ENCODE measurements at places on chromosomes 4 and X. TPM values are rescaled to one million over a fixed set of nuclear protein-coding genes. Genes with fewer than 3 reads are reported as not detected.

GRCh38 chr4:148211533-148211932 is 230.7 kb downstream of the NR3C2 start:
- no peak for DNase-seq

Gene PNMA5
- not detected for total RNA-seq

Gene ENPEP
- 9.8 TPM for total RNA-seq

Gene AMER1
- total RNA-seq = 3.7 TPM

DNA sequence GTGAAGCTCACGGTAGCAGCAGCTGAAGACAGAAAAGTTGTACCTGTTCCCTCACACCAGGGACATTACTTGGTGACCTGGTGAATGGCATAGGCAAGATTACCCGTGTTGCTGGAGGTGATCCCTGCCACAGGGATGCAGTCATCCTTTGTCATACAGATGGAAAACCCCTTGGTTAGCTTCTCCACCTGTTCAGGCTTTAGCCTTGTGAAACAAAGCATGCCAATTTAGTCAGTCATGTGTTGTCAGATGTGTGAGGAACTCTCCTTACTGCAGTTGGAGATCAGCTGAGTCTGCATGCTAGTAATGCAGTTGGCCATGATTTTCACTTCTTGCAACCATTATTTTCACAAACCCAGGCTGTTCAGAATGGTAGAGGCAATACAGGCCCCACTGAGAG is 41.0 kb downstream of the AMELX start:
- DNase-seq = no peak

DNA sequence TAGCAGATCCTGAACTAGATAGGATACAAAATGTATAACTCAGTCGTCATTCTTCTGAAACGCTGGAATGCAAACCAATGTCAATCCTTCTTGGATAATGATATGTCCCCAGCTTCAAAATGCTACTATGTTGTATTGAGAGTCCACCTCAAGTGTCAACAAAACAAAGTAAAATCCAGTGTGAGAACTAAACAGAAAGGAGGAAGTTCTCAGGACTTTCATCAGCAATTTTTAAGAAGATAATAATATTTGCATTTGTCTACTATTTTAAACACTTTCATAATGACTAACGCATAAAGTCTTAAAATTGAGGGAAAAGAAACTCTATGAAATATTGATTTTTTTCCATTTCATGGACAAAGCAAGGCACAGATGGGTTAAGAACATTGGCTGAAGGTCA is 36.3 kb downstream of the SOD3 start:
- no peak for DNase-seq
